ENCODE measurements at places on chromosomes 13 and 19.

DNA sequence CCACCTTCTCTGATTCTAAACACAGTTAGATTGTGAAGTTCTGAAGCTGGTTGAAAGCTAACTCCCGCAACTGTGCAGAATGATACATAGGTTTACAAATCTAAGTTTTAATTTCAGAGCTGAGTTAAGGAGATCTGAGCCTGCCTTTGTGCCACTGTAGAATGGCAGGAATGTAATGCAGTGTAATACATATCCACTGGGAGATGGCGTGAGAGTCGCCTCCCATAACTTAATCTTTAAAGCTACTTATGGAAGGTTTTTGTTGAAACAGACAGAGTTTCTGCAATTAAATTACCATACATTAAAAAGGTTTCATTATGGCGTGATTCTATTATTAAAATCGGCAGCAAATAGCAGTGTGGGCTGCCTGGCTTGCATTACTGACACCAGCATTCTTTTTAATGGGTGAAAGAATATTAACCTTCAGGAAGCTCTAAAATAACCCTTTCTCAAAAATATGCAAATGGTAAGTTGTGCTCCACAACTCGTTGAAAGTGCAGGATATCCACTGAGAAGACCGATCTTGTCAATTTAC is 257.4 kb downstream of the OLFM4 start:
- DNase-seq: no peak

GRCh38 chr19:49118565-49119410 is at the start of gene C19orf73:
Gene C19orf73, minus strand, starts transcription at chr19:49119143. Its CDS starts 121 bp downstream, at chr19:49119022.
- DNase-seq: peak; percentile 94

- no peak for DNase-seq
Observed at GRCh38 chr13:59951011-59951410, 212.7 kb downstream of the DIAPH3 start.

DNA sequence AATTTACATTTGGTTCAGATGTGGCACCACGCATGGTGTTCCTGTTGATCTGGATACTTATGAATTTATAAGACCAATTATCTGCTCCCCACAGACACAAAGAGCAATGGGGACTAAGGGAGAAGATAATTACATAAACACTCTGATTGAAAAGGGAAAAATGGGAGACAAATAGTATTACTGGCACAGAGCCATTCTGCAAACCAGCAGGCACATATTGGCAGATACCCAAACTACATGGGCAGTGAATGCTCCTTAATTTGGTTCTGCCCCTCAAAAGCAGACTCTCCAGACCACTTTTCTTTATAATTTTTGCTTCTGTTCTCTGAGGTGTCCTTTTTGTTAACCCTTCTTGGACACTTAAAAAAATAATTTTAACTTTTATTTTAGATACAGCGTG is 1674.2 kb downstream of the PCDH9 start:
- DNase-seq: no peak

- DNase-seq: no peak
Observed at GRCh38 chr19:40908976-40909375, 26.9 kb upstream of the CYP2A7 start.

- no peak for DNase-seq
Observed at GRCh38 chr19:48053856-48054255, 10.0 kb upstream of the CABP5 start.

- DNase-seq: no peak
Observed at GRCh38 chr13:103308667-103309066, 242.4 kb upstream of the SLC10A2 start.

GRCh38 chr19:16585808-16586476 is 13.7 kb upstream of the SLC35E1 start:
- no peak for DNase-seq

- no peak for DNase-seq
Observed at GRCh38 chr19:10601999-10602329, 14.9 kb upstream of the AP1M2 start.

DNA sequence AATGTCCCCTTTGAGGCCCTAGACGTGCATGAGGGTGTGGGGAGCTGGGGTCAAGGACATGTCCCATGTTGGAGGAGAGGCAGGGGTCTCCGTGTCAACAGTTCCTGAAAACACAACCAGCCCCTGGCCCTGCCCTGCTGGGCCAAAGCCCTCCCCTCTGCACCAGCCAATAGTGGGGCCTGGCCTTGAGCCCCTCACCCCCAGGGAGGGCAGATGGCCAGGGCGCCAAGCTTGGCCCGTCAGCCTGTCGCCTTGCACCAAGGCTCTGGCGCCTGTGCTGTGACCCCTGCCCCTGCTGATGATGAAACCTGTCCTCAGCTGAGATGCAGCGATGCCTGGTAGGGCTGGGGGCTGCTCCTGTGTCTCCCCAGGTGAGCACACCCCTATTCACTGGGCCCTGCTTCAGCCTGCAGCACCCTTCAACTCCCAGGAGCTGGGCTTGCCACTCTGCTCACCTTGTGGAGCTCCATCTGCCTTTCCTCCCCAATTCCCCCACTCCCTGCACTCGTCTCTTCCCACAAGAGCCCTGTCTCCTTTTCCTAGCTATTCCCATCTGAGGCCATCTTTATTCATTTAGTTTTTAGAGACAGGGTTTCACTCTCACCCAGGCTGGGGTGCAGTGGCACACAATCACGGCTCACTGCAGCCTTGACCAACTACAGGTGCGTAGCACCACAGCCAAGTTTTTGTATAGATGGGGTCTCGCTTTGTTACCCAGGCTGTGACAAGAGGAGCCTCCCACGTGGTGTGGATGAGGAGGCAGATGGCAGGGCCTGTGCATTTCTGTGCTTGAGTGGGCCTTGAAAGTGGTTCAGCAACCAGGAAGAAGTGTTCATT is 2.1 kb upstream of the HAMP start:
- DNase-seq: no peak

DNA sequence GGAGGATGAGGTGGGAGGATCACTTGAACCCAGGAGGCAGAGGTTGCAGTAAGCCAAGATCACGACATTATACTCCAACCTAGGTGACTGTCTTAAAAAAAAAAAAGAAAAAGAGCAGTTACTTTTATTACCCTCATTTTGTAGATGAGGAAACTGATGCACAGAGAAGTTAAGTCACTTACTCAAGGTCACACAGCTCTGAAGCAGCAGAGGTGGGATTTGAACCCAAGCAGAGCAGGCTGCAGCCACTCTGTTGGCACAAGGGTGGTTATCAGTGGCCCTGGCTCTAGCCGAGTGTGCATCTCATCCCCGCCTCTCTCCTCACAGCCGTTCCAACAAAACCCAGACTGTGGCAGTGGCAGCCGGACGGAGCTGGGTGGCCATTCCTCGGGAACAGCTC is 7.6 kb downstream of the IL27RA start:
- DNase-seq: no peak

DNA sequence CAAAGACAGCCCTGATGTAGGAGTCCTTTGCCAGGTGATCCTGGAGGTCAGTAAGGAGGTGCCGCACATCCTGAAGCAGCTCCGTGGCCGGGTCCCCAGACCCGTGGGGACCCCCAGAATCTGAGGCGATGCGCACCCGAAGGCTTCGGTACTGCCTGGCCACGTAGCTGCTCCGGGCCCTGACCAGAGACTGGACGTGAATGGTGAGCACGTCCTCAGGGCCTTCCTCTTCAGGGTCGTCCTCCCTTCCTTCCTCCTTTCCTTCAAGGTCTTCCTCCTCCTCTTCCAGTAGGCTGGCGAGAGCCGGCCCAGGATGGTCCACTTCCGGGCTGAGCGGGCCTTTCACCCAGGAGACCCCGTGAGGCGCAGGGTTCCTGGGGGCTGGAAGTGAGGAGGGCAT is 7.5 kb downstream of the RINL start:
- no peak for DNase-seq

- no peak for DNase-seq
Observed at GRCh38 chr13:110305001-110305400, 2.0 kb downstream of the COL4A1 start.

- DNase-seq: no peak
Observed at GRCh38 chr13:43206838-43207237, 183.5 kb downstream of the DNAJC15 start.

DNA sequence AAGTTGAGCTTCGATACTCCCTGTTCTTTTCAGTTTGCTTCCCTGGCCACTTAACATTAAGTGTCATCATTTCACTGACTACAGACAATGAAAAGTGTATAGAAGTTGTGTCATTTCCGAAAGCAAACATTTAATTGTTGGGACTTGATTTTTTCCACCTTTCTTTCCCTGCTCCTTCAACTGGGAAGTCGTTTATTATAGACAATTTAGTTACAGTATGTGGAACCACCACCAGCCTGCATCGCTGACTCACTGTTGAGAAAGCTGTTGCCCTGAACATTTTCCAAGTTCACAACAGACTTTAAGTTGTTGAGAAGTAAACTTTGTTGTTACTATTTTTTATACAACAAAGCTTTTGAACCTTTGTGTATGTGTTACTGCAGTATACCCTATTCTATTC is 788.4 kb upstream of the PRR20A start:
- no peak for DNase-seq

GRCh38 chr13:114103801-114104654 is 28.4 kb downstream of the RASA3 start:
- no peak for DNase-seq

- DNase-seq: no peak
Observed at GRCh38 chr13:51311957-51312520, 27.5 kb upstream of the SERPINE3 start.

GRCh38 chr13:100725472-100725871 is 50.9 kb upstream of the TMTC4 start:
- DNase-seq: no peak

DNA sequence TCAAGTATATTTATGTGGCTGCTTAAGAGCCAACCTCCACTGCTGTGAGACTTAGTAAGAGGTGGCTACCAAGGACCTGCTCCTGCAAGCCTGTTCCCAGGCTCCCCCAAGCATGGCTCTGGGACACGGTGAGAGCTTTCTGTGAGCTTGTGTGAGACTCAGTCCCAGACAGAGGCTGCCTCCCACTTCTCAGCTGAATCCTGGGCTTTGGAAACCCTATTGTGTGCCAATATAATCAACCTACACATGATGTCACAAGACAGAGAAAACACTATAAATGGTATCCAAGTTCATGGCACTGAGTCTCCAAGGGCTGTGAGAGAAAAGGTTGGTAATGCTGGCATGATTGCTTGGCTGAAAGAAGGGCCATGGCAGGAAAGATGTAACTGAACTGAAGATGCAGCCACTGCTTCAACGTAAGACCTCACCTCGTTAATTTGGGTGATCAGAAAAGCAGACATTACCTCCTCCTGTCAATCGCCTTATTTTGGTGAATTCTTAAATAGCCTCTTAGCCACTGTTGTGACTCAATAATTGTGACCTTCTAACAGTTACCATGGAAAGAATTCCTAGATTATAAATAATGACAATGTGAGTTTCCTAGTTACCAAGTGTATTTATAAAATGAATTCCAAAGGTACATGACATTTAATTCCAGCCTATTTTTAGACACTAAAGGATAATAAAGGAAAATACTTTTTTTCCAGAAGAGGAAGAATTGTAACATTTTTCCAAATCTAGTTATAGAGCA is 332.0 kb downstream of the IRS2 start:
- no peak for DNase-seq

GRCh38 chr19:1754636-1755466 is 1.5 kb downstream of the ONECUT3 start:
- DNase-seq: no peak

DNA sequence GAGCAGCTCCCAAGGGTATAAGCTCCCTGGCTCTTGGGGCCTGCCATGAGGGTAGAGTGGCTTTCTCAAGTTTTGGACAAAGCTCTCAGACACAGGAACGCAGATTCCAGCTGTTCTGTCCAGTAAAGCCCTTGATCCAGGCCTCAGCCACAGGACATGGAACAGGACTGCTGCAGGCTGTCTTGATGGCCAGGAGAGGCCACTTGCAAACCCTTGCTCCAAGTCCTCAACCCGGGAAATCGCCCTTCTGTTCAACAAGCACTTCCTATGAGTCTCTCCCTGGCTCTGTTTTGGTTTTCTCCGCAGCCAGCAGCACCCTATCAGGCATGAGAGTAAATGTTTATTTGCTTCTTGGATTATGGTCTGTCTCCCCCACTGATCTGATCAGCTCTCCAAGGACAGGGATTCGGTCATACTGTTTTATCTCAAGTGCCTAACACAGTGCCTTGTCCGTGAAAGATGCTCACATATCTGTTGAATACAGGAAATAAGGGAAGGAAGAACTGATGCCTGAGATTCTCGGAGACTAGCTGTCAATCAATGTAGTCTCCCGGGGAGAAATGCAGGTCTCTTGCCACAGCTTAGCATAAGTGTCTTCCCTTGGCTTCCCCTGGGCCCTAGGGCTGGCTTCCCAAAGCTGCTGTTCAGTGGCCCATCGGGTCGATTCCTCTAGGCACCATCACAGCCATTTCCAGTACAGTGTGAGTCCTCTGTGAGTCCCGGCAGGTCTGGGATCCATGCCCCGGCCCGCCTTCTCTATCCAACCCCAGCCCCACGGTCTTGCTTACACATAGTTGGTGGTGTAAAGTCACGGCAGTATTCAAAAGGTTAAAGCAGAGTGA is 90.8 kb downstream of the TSHZ3 start:
- DNase-seq: no peak

DNA sequence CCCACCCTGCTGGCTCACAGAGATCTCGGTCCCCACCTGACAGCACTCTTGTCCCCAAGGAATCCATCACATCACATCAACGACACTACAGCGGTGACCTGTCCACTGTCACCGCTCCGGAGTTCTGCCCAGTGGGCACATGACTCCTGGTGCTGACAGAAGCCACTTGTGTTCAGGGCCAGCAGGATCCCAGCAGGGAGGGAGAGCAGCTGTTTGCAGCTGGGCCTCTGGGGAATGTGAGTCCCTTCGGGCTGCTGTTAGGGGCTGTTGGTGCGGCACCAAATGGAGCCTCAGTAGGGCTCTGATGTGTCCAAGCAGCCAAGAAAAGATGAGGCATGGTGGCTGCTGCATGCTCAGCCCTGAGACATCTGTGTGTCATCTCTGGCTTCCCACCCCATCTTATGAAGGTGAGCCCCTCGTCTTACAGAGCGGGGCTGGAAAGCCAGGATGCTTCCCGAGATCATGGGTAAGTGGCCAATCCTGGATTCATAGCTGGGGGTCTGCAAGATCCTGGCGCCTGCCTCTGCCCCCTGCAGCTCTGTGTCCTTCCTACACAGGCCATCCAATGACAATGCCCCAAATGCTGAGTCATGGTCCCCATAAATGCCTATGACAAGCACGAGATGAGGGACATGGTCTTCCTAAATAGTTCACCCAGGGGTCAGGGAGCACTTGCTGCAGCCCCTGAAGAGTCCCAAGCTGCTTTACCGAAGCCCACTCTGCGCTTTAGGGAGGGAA is 56.0 kb downstream of the F2RL3 start:
- DNase-seq: no peak

- no peak for DNase-seq
Observed at GRCh38 chr13:63048653-63049052, 1633.0 kb upstream of the PCDH20 start.

- DNase-seq: no peak
Observed at GRCh38 chr13:112806739-112807652, 117.2 kb downstream of the ATP11A start.

DNA sequence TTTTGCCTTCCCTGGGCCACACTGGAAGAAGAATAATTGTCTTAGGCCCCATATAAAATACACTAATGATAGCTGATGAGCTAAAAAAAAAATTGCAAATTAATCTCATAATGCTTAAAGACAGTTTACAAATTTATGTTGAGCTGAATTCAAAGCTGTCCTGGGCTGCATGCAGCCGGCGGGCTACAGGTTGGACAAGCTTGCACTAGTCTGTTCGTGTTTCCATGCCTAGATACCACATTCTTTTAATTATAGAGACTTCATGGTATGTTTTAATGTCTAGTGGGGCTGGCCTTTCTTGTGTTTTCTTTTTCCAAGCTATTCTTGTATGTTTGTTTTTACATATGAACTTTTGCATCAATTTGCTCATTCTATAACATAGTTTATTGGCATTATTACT is 90.6 kb downstream of the SGCG start:
- DNase-seq: no peak

Data from stimulated activated CD4-positive, alpha-beta T cell treated with anti-CD3 and anti-CD28 coated beads, Interleukin-12 subunit alpha, Interleukin-12 subunit beta, amount 100 ng/mL, for 48 hours (primary cell).